ENCODE measurements at places on chromosomes 2 and 18.
A peak's percentile ranks its signal among the peaks of the same experiment; 100 is the strongest.

DNA sequence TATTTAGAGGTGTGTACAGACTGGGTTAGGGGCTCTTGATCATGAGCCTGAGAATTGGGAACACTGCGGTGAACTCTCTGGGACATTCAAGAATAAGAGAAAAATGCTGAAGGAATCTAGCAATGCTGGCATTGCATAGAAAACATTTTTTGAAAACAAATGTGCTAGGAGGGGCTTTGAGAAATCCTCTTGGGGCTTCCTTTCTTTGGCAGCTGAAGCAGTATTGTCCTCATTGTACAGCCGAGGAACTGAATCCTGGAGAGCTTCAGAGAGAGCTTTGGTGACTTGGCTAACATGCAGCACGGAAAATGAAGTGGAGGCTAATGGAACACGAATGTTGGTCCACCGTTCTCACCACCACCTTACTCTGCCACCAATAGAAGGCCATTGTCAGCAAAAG is 107.3 kb upstream of the EFEMP1 start:
- no peak for DNase-seq

- no peak for DNase-seq
These were observed 83.2 kb upstream of the FRZB start for GRCh38 chr2:182949572-182950189.

- DNase-seq: no peak
These were observed 187.6 kb downstream of the MYCN start for GRCh38 chr2:16127958-16128357.

DNA sequence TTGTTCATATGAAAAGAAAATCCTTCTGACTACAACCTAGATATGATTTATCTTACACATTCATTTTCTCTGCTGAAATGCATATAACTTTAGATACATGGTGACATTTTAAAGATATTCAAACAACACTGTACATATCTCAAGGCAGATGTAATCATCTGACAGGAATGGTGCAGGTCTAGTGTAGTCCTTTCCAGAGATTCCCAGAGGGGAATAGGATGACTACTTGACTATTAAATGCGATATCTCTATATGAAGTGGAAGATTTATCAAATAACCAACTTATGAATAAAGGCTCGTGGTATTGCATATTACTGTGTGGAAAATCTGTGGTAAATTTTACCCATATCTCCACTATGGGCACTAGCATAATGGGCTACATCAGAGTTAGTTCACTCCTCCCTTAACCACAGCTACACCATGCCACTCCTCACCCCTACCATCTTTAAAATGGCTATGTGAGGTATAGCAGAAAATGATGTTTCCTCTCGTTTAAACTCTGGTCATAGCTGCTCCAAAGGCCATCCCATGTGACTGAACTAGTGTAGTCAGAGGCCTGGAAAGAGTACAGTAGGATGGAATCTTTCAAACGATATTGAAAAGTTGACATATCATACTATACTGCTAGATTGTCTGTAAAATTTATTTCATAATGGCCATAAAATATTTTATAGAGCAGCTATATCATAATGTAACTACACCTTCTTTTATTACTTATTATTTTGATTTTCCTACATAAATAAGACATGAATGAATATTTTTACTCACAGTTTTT is 9.1 kb upstream of the ITPRID2 start:
- no peak for DNase-seq

DNA sequence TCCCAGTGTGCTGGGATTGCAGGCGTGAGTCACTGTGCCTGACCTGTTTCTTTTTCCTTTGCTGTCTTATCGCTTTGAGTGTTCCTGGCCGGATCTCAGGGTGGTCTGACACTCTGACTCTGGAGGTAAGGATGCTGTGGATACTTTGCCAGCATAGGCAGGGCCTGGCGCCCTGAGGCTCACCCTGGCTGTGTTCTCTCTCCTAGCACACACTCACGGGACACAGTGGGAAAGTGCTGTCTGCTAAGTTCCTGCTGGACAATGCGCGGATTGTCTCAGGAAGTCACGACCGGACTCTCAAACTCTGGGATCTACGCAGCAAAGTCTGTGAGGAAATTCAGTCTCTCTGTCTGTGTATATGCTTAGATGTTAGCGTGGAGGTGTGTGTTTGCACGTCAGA is 18.0 kb upstream of the SAG start:
- DNase-seq: no peak

DNA sequence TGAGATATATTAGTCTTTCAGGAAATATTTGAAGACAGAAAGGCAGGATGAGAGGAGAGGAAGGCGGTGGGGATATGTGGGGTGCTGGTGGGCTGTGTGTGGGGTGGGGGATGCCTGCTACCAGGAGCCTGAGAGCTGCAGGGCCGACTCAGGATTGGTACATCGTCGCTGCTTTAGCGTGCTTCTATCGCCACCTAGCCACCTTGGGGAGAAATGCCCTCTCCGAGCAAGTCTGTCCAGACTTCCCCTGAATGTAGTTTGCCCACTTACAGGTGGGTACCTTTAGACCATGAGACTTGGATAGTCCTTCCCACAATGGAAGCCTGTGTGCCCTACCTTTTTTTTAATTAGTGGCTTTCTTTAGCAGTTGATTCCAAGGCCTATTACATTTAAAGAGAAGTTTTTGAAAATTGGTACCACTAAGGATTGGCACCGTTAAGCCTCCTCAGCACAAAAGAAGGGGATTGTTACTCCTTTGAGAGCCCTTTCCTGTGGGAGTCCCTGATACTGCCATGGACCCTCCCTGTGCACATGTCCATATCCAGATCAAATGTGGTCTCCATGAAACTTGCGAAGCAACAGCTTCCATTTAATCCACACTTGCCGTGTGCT is 114.1 kb upstream of the NDUFV2 start:
- DNase-seq: peak; percentile 42

DNA sequence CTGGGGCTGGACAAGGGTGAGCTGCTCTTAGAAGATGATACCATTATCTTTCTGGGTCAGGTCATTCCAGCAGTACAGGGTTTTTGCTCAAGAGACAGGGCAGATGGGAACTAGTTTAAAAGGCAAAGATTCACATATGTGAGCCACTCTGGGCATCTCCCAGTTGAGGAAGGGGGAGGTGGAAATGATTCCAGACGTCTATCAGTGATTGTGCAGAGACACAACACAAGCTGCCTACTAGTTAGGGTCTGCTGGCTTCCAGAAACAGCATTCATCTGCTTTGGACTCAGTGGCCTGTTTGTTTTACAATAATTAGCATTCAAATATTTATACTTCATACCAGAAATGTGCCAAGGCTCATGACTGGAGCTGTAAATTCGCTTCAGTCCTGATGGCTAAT is 32.3 kb downstream of the ST6GAL2 start:
- DNase-seq: no peak

GRCh38 chr18:68733707-68734106 is 18.8 kb upstream of the TMX3 start:
- DNase-seq: no peak

DNA sequence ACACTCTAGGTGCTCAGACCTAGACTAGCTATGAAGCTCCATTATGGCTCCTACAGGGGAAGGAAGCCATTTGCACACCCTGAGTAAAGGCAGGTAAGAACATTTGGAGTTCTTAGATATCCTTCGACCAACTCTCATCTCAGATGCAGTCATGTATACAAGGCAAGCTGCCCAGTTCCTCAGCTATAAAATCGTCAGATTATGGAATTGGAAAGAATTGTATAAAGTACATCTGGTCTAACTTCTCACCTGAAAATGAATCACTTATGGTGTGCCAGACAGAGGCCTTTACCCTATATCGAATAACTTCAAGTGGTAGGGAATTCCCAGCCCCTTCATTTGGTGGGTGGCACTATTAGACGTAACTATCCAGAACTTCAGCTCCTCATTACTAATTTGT is 79.3 kb downstream of the VIT start:
- no peak for DNase-seq

DNA sequence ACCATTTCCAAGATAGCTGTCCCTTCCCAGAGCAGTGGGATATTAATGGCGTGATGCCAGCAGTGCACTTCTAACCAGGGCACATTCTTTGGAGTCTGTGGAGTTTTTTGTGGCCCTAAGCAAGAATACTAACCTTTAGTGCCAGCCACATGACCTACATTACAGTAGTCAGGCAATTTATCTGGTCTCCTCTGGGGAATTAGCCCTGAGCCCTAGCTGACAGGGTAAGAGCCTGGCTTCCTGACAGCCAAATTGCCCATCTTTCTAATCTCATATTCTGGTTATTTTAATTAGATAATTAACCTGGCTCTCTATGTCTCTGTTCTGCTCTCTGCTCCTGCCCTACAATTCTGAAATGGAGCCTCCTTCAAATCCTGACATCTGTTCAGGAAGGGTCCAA is 5.2 kb downstream of the PFN4 start:
- no peak for DNase-seq

- no peak for DNase-seq
These were observed 4.3 kb downstream of the LDLRAD4 start for GRCh38 chr18:13222856-13223281.

DNA sequence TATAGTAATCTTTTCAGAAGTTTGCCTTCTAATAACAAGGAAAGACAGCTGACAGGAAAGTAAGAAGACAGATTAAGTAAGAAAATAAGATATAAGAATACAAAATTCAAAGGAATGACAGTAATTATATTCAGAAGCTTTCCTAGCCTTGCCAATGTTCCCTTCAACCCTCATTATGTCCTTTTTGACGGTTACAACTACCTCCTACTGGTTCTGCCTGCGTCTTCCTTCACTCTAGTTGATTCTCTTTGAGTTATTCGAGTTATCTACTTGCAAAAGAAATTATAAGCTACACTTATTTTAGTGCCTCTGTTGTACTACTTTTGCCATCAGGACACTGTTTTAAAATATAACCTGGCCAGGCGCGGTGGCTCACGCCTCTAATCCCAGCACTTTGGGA is 218.9 kb upstream of the GYPC start:
- DNase-seq: no peak

DNA sequence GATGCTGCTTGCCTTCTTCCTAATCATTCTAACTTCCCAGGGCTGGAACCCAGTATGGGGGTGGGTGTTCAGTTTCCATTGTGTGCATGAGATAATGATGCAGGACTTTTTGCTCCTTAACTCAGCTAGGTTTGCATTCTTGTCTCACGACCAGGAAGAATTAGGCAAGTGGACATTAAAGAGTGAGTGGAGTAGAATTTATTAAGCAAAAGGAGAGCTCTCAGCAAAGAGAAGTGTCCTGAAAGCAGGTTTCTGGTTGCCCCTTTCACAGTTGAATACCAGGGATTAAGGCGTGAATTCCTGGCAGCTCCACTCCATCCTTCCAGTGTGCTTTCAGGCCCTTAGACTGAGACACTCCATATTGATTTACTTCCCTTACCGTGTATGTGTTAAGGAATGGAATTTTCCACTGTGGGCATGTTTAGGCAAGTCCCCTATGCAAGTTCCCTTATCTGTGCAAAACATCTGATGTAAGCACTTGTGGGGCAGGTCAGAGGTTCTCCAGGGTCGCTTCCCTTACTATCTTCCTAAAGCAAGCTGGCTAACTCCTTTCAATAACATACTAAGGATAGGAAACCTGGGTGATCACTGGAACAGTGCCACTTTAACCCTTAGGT is 126.5 kb downstream of the GPR39 start:
- DNase-seq: no peak

- DNase-seq: peak; percentile 42
These were observed at the start of the genes PEX13 and PUS10 for GRCh38 chr2:61017556-61018317. Gene PEX13 (plus strand): TSS chr2:61017720. CDS start chr2:61017760, 40 bp downstream. Gene PUS10 (minus strand): TSS chr2:61018255. CDS start chr2:61011890, 6,365 bp downstream.

- no peak for DNase-seq
These were observed 6.1 kb downstream of the CHMP1B start for GRCh38 chr18:11857177-11857887.

- no peak for DNase-seq
These were observed 14.4 kb upstream of the MYO3B start for GRCh38 chr2:170163411-170164065.

- no peak for DNase-seq
These were observed 74.1 kb downstream of the BOD1L2 start for GRCh38 chr18:57220930-57221483.

DNA sequence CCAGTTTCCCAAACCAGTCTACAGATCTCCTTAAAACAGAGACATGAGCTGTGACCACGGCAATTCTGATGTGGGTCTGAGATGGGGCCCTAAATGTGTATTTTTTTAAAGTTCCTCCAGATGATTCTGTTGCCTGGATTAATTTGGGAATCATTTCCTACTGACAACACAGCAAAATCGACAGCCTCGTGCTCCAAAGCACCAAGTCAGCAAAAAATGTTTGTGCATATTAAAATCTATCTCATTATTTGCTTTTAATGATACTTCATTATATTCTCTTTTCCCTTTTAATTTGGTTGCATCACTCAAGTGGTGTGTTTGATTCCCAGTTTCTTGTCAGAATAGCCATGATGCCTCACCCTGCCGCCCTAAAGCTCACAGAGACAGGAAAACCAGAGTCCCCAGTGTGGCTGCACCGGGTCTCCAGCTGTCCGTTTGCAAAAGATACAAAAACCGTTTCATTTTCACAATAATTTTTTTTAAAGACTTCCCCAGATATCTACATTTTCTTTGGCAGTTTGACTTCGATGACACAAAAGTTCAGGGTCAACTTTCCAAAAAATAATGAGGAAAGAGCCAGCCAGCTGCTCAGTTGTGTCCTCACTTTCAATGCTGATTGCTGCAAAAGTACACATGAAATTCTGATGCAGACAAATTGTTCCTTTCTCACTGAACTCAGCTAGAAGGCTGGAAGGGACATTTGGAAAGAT is 443.2 kb upstream of the ID2 start:
- DNase-seq: no peak

GRCh38 chr2:54013996-54014395 is 43.2 kb upstream of the PSME4 start:
- DNase-seq: no peak

- no peak for DNase-seq
These were observed 29.9 kb downstream of the GLS start for GRCh38 chr2:190910341-190911136.

DNA sequence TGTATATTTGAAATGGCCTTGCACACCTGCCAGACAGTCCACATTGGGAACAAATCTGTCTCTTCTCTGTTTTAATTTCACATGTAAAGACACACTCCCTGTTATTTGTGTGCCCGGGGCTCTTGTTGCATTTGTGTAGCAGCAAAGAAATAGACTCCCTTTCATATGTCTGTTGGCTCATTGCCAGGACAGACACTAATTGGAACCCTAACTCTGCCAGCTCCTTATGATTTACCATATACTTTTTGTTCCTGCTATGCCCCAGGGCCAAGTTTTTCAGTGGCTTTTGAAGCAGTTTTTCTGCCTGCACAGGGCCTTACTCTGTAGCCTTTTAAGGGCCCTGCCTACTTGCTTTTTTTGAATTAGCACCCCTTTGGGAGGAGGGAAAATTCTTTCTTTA is 396.9 kb downstream of the DLGAP1 start:
- DNase-seq: no peak

DNA sequence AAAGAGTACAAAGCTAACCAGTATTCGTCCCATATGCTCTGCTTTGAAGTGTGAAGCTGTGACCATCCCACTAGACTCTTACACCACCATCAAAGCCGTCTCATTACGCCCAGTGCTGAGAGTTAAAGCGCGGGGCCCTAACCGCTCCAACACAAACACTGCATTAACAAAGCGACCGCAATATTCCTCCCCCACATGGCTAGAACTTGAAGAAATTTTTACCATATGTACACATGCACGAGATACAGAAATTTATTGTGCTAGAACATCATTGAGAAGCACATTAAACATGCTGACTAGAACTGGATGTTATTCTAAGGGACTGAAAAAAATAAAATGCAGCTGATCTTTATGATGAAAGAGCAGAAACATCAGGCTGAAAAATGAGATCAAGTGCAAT is 20.5 kb downstream of the FTCDNL1 start:
- DNase-seq: no peak

GRCh38 chr2:209610631-209611030 is 161.0 kb upstream of the UNC80 start:
- no peak for DNase-seq

Measured in activated naive CD4-positive, alpha-beta T cell (primary cell).